ENCODE measurements at places on chromosomes 4 and X.

DNA sequence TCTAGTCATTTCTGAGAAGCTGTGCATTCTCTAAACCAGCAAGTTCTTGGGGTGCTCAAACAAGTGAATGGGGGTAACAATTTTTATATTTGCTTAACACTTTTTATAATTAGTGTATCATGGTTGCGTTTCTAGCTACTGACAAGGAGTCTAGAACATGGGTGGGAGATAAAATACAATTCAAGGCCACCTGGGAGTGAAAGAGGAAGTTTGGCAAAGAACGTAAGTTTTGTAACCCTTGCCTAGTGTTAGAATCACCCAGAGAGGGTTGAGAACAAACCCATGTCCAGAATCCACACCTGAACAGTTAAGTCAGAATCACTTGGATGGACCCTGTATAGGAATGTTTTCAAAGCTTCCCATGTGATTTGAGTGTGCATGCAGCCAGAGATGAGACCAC is 92.7 kb downstream of the AFF2 start:
- no peak for DNase-seq

- no peak for DNase-seq
Observed at GRCh38 chr4:11019451-11020240, 335.1 kb upstream of the CLNK start.

DNA sequence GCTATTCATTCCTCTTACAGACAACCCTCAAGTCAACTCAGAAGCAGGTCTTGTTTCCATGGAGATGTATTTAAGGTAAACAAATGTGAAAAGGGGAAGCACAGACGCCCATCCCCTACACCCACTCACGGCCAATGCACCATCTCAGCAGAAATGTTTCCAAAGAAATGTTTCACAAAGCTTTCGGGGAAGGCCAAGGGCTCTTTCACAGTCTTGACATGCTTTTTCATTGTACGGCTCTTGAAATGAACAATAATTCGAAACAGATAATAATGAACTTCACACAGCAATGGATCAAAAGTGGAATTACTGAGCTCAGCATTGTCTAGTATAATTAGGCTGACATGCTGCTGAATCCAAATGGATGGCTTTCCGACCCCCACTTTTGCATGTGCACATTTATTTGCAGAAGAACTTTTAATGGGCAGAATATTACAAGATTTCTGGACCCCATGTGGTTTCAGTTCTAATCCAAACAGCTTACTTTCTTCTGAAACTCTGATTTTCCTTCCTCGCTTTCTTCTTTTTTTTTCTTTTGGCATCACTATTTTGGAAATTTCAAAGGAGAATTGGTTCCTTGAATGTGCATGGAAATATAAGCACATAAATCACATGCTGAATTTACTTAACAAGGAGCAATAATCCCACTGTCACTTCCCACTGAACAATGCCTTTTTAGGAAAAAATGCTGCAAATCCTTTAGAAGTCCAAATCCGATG is 160.9 kb downstream of the SMIM20 start:
- no peak for DNase-seq

GRCh38 chrX:22063284-22063683 is 31.2 kb downstream of the PHEX start:
- DNase-seq: no peak

GRCh38 chr4:81965454-81965853 is 408.3 kb downstream of the HNRNPD start:
- DNase-seq: no peak

DNA sequence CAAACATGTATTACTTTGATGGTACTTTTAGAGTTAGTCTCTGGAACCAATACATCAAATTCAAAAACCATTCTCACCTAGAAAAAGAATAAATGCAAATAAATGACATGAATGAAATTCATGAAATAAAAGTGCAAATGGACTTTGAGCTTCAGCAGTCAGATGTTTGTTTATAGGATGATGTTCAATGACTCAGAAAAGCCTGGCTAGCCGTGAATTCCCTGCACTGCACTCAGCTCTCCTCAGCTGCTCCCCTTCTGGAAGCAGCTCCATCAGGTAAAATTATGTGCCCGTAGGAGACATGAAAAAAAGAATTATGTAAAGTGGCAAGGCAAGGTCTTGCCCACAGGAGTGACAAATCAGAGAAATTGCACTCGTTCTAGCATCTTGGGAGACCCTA is 390.6 kb downstream of the GPM6A start:
- DNase-seq: no peak

DNA sequence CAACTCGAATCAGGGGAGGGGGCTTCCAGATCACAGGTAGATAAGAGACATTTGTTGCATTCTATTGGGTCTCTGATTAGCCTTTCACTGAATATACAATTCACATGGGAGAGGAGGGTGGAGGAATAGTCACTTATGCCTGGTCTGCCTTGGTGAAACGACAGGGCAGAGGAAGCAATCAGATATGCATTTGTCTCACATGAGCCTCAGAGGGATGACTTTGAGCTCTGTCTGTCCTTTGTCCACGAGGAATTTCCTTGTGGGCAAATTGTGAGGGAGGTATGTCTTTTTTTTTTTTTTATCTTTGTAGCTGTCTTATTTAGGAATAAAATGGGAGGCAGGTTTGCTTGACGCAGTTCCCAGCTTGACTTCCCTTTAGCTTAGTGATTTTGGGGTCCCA is 28.5 kb upstream of the TMSB4X start:
- DNase-seq: no peak

- no peak for DNase-seq
Observed at GRCh38 chr4:42048394-42048793, 58.1 kb downstream of the SLC30A9 start.

DNA sequence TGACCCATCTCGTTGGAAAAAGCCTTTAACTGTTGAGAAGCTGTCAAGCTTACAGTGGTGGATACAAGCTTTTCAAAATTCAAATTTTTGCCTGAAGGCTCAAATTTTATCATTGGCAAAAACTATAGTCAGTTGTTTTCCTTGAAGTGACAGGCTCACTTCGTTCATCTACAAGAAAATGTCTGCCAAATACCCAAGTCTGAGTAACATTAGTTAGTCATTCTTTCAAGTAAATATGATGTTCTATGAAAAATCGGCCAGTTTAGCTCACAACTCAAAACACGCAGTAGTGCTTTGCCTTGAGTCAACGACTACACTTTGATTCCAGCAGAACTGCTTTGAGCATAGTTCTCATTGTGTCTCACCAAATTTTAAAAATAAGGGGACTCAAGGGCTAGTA is 170.3 kb upstream of the MAMLD1 start:
- DNase-seq: no peak

- DNase-seq: no peak
Observed at GRCh38 chrX:68443155-68443868, 10.0 kb upstream of the OPHN1 start.

- DNase-seq: no peak
Observed at GRCh38 chrX:40468033-40468846, 112.5 kb upstream of the ATP6AP2 start.

DNA sequence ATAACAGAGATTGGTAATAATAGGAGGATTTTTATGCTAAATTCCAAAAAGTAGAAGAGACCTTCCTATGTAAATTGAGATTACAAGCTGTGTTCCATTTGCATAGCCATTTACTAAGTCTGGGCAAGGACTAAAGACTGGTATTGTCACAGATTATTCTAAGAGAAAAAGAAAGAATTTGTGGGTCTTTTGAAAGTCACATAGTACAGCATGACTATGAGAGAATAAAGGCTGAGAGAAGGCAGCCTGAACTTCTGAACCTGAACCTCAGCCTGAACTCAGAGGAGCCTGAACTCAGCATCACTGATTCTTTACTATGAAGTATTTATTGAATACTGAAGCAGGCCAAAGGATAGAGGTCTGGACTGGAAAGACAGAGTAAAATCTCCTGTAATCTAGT is 297.5 kb downstream of the STPG2 start:
- no peak for DNase-seq

- no peak for DNase-seq
Observed at GRCh38 chr4:37641352-37641751, 44.8 kb downstream of the RELL1 start.

GRCh38 chr4:108991551-108992328 is 228.9 kb upstream of the ETNPPL start:
- DNase-seq: no peak

GRCh38 chr4:41389356-41389755 is 132.6 kb downstream of the UCHL1 start:
- no peak for DNase-seq

GRCh38 chr4:130393231-130393630 is 1297.3 kb downstream of the C4orf33 start:
- DNase-seq: no peak

GRCh38 chr4:168979338-168979737 is 30.7 kb downstream of the CBR4 start:
- DNase-seq: no peak

GRCh38 chrX:124476562-124476961 is 130.2 kb downstream of the SH2D1A start:
- DNase-seq: no peak

DNA sequence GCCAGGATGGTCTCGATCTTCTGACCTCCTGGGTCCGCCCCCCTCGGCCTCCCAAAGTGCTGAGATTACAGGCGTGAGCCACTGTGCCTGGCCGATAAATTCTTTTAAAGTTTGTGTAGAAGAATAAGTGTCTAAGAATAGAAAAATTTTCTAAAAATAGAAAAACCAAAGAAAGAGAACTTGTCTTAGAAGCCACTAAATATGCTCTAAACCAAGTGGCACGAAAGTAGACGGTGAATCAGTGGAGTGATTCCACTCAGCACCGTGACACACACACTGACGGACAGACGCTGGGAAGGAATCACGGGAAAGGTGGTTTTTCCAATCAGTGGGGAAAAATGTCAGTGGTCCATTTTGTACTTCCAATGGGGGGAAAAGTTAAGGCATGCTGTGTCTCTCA is 72.7 kb upstream of the PSAPL1 start:
- no peak for DNase-seq

GRCh38 chrX:155148724-155149537 is 67.3 kb upstream of the VBP1 start:
- no peak for DNase-seq

GRCh38 chr4:167715176-167715575 is 377.2 kb upstream of the ANXA10 start:
- DNase-seq: no peak

DNA sequence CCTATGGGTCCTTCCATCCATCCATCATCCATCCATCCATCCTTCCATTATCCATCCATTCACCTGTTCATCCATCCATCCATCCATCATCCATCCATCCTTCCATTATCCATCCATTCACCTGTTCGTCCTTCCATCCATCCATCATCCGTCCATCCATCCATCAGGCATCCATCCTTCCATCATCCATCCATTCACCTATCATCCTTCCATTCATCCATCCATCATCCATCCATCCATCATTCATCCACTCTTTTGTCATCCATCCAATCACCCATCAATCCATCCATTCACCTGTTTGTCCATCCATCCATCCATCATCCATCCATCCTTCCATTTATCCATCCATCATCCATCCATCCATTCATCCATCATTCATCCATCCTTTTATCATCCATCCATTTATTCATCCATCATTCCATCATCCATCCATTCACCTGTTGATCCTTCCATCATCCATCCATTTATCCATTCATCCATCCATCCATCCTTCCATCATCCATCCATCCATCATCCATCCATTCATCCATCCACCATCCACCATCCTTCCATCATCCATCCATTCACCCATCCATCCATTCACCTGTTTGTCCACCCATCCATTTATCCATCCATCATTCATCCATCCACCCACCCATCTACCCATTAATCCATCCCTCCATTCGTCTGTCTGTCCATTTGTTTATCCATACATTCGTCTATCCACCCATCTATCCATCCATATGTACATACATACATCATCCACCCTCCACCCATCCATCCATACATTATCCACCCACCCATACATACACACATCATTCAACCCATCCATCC is 34.8 kb downstream of the SH3TC1 start:
- no peak for DNase-seq

GRCh38 chr4:1735215-1735614 is 13.9 kb downstream of the TACC3 start:
- no peak for DNase-seq

DNA sequence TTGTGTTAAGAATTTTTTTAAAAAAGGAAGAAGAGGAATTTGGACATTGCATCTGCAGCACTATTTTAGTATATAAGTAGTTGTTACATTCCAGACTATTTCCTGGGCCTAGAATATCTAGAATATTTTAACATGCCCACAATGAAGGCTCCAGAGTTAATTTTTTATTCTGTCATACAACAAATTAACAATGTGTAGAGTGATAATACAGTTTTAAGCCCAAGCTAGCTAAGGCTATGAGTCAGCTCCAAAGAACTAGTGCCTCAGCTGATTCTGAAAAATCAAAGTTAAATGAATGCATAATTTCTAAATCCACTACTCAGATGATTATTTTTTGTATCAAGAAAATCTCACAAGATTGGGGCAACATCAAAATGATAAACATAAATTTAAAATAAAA is 231.4 kb downstream of the PRDM5 start:
- no peak for DNase-seq

GRCh38 chrX:137151403-137151802 is 117.6 kb upstream of the GPR101 start:
- DNase-seq: no peak

- no peak for DNase-seq
Observed at GRCh38 chrX:148928811-148929210, 428.4 kb downstream of the AFF2 start.

GRCh38 chrX:135345107-135345589 is 35.9 kb downstream of the ETDC start:
- DNase-seq: no peak

- DNase-seq: peak; percentile 74
Observed at GRCh38 chrX:49184294-49185281, 1.6 kb downstream of the PRICKLE3 start.

GRCh38 chr4:139319571-139319970 is 17.3 kb upstream of the NDUFC1 start:
- DNase-seq: no peak

GRCh38 chrX:70672326-70672725 is 227.7 kb downstream of the DLG3 start:
- DNase-seq: no peak

- no peak for DNase-seq
Observed at GRCh38 chrX:148632444-148632843, 132.0 kb downstream of the AFF2 start.

- DNase-seq: no peak
Observed at GRCh38 chr4:123104310-123105025, 182.1 kb upstream of the NUDT6 start.

- DNase-seq: no peak
Observed at GRCh38 chrX:107676559-107677378, 48.5 kb downstream of the PRPS1 start.

DNA sequence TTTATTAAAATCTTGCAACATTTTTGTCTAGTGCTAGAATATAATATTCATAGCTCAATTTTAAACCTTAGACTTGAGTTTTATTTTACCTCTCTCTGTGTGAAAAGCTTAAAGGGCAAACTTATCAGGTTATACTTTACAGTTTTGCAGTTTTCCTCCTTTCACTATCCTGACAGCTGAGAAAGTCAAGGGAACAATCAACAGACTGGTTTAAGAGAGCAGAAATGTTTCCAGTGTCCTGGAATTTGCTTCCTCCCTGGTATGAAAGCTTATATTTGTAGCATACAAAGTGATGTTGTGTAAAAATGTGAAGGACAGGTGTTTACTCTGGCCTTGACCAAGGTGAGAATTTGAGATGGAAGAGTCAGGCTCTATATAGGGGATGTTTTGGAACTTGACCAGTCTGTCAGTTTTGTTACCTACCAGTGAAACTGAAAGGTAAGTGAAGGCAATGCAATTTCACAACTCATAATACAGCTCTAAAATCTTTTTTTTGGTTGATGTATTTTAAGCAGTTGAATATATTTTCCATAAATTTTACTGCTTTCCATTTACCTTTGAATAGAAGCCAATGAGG is 64.6 kb downstream of the FHIP1A start:
- no peak for DNase-seq

Data from NCI-H446 treated with DMSO at 0.1 percent for 48 hours (cell line).